Stimulated activated CD8-positive, alpha-beta memory T cell treated with anti-CD3 and anti-CD28 coated beads, Interleukin-15, amount 100 ng/mL, for 24 hours (primary cell): ENCODE measurements at places on chromosomes 7 and 10.

GRCh38 chr10:119161680-119162451 is 3.6 kb downstream of the SFXN4 start:
- DNase-seq, result no peak

DNA sequence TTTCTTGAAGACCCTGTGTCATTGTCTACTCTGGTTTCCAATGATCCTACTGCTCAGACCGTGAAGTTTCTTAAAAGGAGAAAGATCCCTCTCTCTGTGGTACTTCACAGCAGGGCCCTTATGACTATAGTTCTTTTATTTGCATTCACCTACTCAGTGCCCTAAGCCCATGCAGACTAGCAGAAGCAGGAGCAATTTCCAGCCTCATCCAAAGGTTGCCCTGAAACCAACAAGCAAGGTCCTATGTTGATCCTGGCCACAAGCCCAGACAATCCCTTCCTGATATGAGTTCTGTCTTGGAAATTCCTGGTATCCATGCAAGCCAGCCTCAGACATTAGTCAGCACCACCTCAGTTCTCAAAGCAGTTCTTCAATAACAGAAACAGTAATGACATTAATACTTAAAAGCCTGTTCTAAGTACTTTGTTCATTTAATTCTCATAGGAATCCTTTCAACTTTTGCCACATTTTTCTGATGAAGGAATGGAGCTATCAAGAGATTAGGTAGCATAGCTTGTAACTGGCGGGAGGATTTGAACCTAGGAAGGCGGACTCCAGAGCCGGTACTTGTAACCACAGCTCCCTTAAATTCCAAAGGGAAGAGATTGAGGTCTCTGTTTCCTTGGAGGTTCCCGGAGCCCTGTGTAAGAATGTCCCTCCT is 58.1 kb upstream of the ST8SIA6 start:
- DNase-seq, result no peak

- DNase-seq, result no peak
Measured at GRCh38 chr7:130452951-130453350, 12.1 kb upstream of the CEP41 start.

- no peak for DNase-seq
Measured at GRCh38 chr7:79288655-79289054, 164.8 kb downstream of the MAGI2 start.

DNA sequence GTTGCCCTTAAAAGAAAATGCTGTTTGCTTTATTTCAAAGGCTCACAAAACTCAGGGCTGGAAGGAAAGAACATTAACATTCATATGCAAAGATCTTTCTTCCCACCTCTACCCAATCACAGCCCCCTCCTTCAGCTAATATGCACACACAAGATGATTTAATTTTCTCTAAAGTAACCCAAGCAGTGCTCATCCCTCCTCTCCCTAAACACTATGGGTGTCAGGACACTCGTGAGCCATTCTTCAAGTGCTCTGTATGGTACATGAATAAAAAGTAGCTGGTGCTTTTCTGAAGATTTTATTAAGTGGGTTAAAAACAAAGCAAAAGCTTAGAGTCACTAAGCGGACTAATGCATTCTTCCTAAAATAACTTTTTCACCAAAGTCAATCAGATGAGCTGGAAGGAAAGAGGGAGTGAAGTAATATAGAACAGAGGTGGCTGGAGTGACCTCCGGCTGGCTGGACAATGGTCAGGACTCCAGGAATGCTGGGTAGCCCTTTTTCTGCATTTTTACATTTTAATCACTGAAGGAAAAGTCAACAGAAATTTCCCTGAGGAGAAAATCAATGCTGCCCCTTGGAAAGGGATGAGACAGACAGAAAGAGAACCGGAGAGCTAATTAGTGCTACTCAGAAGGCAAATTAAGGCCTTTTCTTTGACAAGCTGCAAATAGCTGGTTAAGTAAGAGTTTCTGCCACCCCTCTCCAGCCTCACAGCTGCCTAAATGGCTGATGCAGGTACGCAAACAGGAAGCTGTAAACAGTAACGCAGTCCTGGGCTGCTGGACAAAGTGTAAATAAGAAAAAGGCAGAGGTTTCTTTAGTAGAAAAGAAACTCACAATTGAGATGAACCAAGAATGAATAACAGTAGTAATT is 6.6 kb downstream of the DGKI start:
- DNase-seq, result no peak

GRCh38 chr10:485776-486175 is 203.7 kb downstream of the DIP2C start:
- DNase-seq, result no peak

DNA sequence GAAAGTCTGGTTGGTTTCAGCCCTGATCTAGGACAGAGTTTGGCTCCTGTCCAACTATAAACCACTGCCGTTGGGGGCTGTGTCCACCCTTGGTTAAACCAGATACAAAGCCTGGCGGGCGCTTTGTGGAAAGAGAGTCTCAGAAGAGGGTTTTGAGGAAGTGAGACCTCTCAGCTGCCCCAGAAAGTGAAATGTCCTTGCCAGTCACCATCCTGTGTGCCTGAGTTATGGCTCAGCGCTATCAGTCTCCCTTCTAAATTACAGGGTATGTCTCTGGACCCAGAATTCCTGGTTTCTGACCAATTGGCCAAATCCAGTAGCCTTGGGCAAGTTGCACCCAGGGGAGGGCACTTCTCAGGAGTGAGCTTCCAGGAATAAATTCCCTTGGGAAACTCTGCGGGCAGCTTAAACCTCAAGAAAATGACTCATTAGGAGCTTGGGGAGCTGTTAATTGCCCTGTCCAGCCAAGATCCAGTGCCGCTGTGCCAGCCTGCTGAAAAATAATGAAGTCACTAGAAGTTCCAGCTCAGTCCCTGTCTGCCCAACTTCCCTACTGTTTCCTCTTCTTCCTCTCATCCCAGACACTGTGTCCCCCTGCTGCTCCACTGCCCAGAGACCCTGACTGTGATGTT is 66.7 kb upstream of the PDZD8 start:
- DNase-seq, result no peak

- no peak for DNase-seq
Measured at GRCh38 chr7:46139079-46139478, 218.0 kb upstream of the IGFBP3 start.

- DNase-seq, result no peak
Measured at GRCh38 chr10:12825260-12825849, 176.2 kb downstream of the CCDC3 start.

GRCh38 chr7:46454816-46455215 is 533.7 kb upstream of the IGFBP3 start:
- no peak for DNase-seq

- no peak for DNase-seq
Measured at GRCh38 chr10:91061608-91062007, 140.7 kb upstream of the ANKRD1 start.

DNA sequence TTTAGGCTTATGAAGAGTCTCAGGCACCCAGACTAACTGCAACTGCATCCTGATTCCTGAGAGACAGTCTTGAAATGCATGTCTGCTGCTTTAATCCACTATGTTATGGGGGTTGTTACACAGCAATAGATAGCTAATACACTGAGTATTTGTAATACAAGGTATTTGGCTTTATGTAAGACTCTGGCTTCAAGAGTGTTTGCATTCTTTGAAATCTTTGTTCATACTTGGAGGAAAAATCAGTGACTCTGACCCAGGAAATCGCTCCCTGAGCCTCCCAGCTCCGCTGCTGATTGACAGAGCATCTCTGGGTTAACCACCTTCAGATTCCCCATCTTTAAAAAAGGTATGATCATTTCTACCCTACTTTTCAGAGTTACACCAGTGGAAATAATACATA is 133.9 kb downstream of the MTPAP start:
- DNase-seq, result no peak

DNA sequence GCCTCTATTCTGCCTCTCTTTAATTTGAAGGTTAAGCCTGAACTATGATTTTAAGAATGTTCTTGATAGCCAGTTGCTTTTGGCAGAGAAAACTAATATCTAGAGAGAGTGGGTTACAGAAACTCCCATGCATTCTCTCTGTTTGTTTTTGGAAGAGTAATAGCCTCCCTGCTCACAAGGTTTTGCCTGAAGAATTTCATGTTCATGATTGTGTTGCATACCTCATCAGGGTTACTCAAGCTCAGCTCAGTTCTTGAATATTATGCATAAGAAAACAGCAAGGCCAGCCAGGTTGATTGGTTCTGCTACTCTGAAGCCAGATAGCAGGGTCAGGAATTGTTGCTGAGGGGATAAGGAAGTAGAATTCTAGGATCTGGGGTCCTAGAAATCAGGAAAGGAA is 137.4 kb downstream of the MDFIC start:
- DNase-seq, result no peak

DNA sequence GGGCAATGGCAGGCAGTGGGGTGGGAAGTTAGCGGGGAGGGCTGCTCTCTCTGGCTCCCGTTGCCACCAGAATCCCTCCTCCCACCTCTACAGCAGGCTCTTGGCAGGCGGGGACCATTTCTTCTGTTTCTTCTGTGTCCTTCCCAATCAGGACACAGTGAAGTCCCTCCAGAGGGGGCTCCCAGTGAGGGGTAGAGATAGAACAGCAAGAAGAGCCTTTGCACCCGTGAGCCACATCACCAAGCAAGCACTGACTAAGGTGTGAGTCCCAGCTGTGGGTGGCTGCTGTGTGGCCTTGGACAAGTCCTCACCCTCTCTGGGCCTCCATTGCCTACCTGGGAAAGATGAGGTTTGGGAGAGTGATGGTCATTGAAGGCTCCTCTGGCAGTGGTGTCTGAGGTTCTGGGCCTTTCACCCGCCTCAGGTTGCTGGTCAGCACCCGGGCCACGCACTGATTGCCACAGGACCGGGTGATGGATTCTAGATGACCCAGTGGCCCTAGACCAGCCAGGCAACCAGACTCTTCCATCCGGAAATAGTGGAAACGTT is 26.0 kb upstream of the PCBD1 start:
- DNase-seq, result no peak

GRCh38 chr7:96527133-96527827 is 182.4 kb downstream of the SEM1 start:
- no peak for DNase-seq

DNA sequence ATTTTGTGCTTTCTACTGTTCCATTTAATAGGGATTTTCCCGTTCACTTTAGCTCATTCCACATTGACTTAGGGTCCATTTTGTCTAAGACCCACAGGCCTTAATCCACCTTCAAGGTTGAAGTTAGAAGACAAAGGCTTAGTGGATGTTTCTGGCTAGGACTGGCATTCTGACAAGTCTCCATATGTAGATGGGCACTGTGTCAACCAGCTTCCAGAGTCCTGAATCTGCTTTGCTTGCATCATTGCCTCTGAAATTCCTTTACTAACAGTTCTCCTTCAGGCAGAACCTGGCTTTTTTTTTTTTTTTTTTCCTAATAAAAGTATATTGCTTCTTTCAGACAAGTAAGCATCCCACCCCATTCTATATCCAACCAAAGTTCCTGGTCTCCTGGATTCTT is 69.6 kb upstream of the PDCD4 start:
- no peak for DNase-seq

- DNase-seq, result no peak
Measured at GRCh38 chr7:11193131-11193867, 219.6 kb downstream of the PHF14 start.

- DNase-seq, result no peak
Measured at GRCh38 chr7:133022661-133023060, 59.2 kb downstream of the CHCHD3 start.

DNA sequence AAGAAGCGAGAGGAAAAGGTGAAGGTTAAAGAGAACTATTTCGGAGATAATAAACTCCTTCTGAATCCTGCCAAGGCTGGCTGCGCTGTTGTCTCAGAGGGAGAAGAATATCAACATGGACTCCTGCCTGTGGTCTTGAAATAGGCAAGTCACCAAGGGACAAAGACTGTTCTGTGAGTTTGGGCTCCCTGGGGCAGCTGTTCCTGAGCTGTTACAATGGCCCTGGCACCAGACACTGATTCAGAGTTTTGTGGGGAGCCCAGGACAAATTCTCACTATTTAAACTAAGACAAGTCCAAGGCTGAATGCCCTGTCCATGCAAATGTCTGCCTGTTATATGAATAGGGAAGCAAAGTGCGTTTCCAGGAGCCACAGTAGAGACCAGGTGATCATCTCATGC is 81.4 kb downstream of the PRPF18 start:
- DNase-seq, result no peak

DNA sequence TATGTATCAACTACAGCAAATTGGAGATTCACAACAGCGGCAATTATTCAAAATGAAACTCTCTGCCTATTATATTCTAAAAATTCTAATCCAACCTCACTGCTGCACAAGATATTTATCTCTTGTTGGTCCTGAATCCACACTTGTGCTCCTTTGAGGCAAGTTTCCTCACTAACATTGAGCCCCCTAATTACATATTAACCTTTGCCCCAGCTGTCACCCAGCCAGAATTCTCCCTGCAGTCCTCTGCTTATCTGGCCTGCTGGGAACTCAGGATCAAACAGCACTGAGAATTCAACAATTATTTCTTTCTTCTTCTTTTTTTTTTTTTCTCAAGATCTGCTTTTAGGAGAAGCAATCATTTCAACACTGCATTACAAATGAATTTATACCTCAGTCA is 21.5 kb upstream of the PLAC9 start:
- DNase-seq, result no peak

- DNase-seq, result no peak
Measured at GRCh38 chr7:36810032-36810431, 85.7 kb upstream of the AOAH start.

GRCh38 chr10:119834188-119834587 is 38.5 kb downstream of the MCMBP start:
- DNase-seq, result no peak

GRCh38 chr7:80302636-80303035 is 168.0 kb downstream of the GNAI1 start:
- DNase-seq, result no peak

GRCh38 chr7:8114175-8114574 is 145.6 kb downstream of the GLCCI1 start:
- no peak for DNase-seq

DNA sequence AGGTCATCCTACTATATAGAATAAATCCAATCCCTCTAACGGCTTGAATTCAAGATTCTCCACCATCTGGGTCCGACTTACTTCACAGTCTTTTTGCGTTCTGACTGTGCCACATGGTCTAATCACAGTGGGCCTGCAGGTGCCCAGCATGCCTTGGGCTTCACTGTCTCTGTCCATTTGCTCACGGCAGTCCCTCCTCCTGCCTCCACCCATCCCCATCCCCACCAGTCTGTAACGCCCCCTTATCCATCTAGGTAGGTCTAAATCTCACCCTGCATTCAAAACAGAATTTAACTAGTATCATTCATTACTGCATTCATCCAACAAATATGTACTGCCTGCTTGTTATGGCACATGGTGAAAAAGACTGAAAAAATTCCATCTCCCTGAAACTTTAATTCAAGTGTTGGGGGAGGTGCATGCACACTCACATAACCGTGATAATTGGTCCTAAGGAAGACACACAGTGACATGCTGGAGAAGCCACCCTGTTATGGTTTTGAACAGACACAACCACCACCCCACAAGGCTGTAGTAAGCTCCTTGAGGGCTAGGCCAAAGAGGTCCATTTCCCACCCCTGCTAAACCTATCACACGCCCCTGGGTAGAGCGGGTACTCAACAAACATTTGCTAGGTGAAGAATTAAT is 24.2 kb downstream of the SORBS1 start:
- no peak for DNase-seq

GRCh38 chr10:32417911-32418547 is 27.9 kb upstream of the CCDC7 start:
- DNase-seq, result no peak

- DNase-seq, result no peak
Measured at GRCh38 chr7:12768948-12769347, 81.5 kb downstream of the ARL4A start.
